Tongue (tissue), 3 donors: ENCODE measurements at places on chromosomes 2 and 18.

GRCh38 chr2:38789691-38790090 is 11.7 kb downstream of the GEMIN6 start:
- DNase-seq = no peak

GRCh38 chr2:29273685-29274611 is 158.7 kb downstream of the CLIP4 start:
- no peak for DNase-seq

DNA sequence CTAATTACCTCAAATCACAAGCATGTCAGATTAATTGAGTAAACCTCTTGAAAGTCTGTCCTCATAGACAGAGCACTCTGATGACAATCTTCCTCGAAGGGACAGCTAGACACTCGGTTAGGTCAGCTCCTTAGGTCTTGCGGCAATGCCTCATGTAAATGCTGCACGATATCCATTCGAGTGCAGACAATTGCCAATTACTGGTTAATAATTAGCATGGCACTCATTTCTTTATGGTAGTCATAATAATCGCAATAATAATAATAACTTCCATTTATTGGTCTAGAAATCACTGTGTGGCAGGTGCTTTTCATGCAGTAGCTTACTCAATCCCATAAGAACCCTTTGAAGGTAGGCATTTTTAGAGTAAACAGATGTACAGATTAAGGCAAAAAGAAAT is 44.7 kb upstream of the DSC1 start:
- no peak for DNase-seq

DNA sequence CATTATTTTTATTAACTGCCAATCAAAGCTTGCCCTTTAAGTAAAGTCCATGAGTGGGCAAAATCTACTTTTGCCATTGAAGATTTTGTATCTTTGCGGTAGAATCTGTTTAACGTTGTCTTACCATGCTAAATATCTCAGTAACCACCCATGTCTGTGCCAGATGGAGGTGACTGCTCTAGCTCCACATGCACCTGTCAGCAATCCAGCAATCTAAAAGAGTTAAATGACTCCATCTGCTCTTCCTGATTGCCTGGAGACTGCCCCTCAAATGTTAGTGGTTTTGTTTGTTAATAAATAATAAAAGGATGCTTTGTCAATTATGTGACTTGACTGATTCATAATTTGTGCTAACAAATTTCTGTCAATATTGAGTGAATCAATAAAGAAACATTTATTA is 141.7 kb downstream of the RBM43 start:
- DNase-seq = no peak

DNA sequence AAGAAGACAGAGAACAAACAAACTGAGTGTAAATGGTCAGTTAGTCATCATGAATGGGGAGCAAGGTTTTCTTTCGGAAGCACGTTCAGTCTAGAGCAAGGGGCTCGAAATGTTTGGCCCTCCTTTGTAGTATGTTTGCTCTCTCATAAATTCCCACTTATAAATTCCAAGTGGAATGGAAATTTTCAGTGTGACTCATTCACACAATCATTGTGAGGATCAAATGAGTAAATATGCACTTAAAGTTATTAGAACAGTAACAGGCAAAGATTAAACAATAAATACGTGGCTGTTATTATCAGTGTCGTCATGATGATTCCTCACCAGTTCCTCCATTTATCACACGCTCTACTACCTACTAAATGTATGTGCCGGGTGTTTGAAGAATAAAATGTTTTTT is 10.5 kb downstream of the CNGA3 start:
- no peak for DNase-seq

DNA sequence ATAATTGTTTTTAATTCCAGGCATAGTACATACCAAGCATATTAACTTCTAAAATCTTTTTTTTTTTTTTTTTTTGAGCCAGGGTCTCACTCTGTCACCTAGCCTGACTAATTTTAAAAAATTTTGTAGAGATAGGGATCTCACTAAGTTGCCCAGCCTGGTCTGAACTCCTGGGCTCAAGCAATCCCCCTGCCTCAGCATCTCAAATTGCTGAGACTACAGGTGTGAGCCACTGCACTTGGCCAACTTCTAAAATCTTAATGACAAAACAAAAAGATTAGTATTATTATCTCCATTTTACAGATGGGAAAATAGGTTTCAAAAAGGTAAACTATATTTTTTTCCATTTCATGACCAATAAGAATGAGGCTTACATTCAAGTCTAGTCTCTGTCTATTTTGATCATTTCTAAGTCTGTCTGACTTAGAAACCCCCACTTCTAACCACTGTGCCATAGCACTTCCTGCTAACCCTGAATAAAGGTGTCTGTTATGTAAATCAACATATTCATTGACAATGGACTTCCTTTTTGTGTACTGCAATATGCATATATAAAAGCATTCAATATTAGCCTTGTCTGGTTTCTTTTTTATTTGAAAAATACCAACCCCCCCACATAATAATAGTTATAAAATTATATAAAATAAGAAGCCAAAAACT is 28.7 kb upstream of the ZEB2 start:
- no peak for DNase-seq

GRCh38 chr18:24530630-24531111 is 70.2 kb downstream of the HRH4 start:
- DNase-seq = no peak

DNA sequence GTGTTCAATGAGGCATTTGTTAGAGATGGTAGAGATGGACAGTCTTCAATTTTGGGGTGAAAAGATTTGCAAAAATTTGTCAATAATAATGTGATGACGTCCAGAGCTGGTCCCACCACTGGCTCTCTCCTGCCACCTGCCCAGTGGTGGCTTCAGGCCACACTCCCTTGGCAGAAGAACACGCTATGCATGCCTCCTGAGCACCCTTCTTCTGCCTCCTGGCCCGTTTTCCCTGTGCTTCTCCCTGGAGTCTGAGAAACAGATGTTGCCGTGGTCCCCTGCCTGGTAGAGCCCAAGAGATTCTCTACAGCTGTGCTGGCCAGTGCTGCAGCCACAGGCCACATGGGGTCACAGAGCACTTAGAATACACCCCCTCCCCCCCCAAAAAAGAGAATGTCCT is 33.6 kb downstream of the INPP5D start:
- no peak for DNase-seq

- DNase-seq = no peak
These were observed 166.8 kb downstream of the TWIST2 start for GRCh38 chr2:239014458-239015217.

GRCh38 chr18:36817039-36817438 is 11.8 kb downstream of the TPGS2 start:
- DNase-seq = no peak
